ENCODE measurements at places on chromosomes 16 and 17.

GRCh38 chr17:50332196-50332595 lies 13.7 kb upstream of the XYLT2 start:
- DNase-seq = no peak

DNA sequence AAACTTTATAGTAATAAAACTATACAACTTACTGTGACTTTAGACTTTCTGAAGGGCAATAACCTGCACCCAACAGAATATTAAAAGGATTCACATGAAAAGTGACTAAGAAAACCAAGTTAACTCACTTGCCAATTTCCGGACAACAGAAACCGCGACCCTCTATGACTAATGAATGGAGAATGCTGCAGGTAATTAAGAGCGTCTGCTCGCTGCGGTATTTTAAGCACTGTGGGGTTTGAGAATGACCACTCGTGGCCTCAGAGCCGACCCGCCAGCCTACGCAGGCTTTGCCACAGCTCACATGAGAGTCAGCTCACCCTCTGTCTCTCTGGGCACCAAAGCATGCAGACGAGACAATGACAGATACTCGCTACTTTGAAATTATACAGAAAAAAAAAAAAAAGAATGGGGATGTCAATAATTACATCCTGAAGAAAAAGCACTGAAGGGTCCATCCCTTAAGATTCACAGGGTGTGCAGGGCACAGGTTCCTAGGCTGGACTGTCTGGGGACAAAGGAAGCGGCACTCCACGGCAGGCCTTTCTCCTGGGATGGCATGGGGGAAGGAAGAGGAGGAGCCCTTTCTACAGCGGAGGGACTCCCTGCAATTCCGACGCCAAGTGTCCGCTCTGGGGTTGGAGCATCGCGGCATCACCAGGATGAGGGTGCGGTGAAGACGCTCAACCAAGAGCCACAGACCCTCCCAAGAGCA lies 35.0 kb downstream of the ZCCHC14 start:
- DNase-seq = no peak

DNA sequence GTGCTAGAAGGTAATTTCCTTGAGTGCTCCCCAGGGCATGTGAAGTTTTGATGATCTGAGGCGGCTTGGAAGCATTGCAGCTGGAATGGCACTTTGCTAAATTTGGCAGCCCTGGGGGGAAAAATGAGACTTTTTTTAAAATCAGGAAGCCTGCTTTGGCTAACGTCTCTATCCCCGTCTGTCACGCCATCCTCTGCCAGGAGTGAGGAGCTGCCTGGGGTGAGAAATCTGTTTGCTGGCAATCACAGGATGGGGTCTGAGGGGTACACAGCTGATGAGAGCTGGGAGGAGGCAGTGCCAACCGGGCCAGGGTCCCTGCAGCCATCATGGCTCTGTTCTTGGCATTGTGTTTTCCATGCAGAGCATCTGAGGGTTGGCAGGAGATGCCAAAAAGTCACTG lies 2.0 kb downstream of the ABCC12 start:
- DNase-seq = no peak

GRCh38 chr17:52995881-52996280 lies 826.8 kb upstream of the KIF2B start:
- DNase-seq = no peak

DNA sequence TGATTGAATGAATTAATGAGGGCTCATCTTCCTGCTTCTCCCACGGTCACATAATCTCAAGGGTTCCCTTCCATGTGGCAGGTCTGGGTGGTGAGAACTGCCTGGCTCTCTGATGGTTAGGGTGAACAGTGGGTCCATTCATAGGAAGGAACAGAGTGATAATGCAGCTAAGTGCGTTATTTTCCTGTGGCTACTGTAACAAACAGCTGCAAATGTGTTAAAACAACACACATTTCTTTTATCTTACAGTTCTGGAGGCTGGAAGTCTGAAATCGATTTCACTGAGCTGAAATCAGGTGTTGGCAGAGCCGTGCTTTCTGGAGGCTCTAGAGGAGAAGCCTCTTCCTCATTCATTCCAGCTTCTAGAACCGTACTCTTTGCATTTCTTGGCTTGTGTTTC lies 95.3 kb downstream of the BMERB1 start:
- no peak for DNase-seq

- DNase-seq = no peak
Measured at GRCh38 chr16:80836202-80836601, 31.8 kb upstream of the CDYL2 start.

- DNase-seq = no peak
Measured at GRCh38 chr17:1871756-1872155, 42.0 kb downstream of the RPA1 start.

DNA sequence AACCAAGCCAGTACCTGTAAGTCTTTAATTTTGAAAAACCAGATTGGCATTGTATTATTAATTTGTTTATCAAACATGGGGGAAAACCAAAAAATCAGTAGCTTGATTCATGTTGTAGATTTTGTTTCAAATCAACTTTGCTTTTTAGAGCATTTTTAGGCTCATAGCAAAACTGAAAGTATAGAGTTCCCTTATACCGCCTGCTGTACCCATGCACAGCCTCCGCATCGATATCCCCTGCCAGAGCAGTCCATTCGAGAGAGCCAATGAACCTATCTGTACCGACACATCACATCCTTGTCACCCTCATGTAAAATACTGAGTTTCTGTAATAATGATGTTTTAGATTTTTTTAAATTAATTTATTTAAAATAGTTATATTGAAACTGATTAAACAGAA lies 16.2 kb upstream of the MRC2 start:
- no peak for DNase-seq

DNA sequence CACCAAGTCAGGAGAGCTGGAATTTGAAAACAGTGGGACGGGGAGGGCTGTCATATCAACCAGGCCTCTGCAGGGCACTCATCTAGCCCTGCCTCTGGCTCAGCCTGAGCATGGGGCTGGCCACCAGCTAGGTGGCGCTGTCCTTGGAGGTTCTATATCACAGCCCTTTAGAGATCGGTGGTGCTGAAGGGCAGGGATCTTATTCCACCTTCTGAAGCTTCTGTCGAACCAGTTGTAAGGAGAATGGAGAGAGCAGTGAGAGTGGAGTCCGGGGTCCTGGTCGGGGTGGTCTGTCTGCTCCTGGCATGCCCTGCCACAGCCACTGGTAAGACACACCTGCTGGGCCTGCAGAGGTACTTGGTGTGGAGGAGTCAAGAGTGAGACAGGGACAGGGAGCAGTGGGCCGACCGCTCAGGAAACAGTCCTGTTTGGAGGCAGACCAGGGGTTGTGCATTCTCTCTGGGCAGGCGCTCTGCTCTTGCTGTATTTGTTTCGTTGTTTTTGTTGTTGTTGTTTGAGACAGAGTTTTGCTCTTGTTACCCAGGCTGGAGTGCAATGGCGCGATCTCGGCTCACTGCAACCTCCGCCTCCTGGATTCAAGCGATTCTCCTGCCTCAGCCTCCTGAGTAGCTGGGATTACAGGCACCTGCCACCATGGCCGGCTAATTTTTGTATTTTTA lies at the start of gene CES3:
CES3 (plus strand) TSS at position 202 of the 680 bp plus-strand sequence; CDS start at position 244, 42 bp downstream.
- DNase-seq = peak; percentile 29

GRCh38 chr17:66570447-66571195 lies 264.3 kb upstream of the CACNG5 start:
- DNase-seq = no peak

DNA sequence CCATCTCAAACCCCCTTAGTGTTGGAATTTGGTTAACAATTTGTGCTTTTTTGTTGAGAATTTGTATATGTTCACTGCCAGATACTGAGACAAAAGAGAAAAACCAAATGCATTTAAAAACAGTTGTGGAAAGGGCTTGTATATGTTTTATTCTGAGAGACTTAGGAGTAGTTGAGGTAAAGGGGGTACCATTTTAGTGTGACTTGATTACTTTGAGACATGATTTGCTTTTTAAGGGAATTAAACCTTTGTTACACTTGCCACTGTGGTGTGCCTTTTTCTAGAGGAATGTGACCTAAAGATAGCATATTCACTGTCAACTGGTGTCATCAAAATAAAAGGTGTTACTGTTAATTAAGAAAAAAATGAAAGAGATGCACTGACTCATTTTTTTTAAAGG lies 4.5 kb downstream of the IGF2BP1 start:
- DNase-seq = no peak

GRCh38 chr17:17463821-17464220 lies 13.0 kb upstream of the MED9 start:
- no peak for DNase-seq

DNA sequence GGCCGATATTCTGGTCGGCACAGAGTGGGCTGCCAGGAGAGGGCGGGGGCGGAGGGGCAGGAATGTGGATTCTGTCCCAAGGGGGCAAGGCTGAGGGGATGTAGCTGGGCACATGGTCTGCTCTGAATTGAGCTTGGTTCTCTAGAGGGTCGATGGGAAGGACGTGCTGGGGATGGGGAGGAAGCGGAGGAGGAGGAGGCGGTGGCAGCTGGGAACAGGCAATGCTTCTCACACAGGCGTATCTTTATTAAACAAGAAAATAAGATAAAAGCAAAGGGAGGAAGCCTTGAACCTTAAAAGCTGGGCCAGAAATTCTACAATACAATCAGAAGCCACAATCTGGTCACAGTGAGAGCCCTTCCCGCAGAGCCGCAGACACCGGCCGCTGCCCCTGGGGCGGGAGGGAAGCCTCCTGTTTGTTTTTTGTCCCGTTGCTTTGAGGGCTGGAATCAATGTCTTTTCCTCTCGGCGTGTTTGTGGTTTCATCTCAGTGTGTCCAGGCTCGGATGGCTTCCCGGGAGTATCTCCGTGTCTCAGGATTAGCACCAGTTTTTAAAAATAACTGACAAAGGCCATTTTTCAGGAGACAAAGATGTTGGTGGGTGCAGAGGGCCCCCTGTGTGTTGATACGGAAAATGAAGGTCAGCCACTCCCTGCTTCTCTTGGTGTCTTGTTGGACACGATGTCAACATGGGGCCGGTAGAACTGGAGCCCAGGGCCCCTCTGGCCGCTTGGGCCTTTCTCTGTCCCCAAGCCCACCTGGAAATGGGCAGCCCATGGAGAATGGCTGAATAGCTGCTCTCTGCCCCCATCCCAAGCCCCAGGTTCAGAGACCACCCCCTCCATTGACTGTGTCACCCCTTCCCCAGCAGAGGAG lies 12.3 kb upstream of the SLC7A5 start:
- no peak for DNase-seq

- no peak for DNase-seq
Measured at GRCh38 chr17:12429116-12429515, 236.6 kb upstream of the MYOCD start.

GRCh38 chr16:73006026-73006425 lies 41.9 kb downstream of the ZFHX3 start:
- DNase-seq = no peak

GRCh38 chr17:73297934-73298861 lies 13.6 kb downstream of the CDC42EP4 start:
- DNase-seq = no peak

DNA sequence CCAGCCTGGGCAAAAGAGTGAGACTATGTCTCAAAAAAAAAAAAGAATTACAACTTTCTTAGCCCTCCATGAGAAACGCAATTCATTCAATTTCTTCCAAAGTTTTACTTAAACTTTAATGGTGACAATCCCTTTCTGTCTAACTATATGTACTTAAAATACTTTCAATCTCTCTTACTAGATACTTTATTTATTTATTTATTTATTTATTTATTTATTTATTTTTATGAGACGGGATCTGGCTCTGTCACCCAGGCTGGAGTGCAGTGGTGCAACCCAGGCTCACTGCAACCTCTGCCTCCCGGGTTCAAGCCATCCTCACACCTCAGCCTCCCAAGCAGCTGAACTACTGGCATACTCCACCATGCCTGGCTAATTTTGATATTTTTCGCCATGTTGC lies 108.1 kb downstream of the SPAG9 start:
- no peak for DNase-seq

GRCh38 chr16:56931271-56931891 lies 561 bp upstream of the HERPUD1 start:
- no peak for DNase-seq

DNA sequence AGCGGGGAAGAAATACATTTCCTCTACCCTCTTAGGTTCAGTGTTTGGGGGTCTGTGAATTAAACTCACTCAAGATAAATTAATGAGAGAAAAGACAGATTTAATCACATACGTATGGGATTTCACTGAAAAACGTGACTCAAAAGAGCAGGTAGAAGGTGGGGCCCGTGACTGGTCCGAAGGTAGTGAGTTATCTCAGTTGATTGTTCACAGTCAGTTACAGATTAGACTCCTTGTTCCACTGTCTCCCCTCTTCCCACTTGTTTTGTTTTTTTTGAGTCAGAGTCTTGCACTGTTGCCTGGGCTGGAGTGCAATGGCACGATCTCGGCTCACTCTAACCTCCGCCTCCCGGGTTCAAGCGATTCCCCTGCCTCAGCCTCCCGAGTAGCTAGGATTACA lies 301.2 kb downstream of the SEC14L1 start:
- no peak for DNase-seq

DNA sequence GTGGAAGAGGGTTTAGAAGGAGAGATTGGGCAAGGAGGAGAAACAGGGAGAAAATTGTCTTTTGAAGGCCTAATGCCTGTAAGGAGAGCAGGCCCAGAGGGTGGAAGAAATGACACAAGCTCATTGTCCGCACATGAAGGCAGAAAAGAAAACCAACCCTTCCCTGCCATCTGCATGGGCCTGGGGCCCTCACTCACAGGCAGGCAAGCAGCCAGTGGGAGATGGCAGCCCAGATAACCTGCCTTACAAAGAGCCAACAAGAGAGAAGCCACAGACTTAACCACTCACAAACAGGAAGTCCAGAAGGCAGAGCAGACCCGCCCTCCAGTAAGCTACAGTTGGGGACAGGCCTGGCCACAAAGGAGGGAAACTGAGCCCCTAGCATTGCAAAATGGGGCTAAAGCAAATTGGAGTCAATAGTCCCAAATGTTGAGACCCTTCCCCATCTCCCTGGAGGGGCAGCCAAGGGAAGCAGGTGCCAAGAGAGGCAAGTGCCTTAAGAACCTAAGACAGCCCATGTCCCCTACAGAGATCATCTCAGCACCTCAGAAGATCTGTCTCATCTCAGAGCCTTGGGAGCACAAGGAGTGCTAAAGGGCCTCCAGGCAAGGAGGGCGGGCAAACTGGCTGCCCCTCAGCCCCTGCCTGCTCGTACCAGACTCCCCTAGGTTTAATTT lies 7.3 kb upstream of the TSPOAP1 start:
- DNase-seq = peak; percentile 67

DNA sequence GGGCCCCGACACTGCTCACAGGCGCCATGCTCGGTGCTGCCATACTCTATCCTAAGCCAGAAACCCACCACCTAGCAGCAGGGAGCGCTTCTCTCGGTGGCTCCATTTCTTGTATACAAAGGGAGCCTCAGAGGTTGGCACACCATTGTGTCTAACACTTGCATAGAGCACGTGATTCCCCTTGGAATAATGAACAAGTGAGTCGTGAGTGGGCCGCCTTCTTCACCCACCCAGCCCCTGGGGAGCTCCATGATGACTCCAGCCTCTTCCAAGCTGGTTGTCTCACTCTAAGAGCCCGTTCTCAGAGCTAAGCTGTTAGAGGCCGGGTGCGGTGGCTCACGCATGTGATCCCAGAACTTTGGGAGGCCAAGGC lies 82.3 kb upstream of the ZNF469 start:
- no peak for DNase-seq

GRCh38 chr17:45405250-45406086 lies 27.2 kb downstream of the ARHGAP27 start:
- no peak for DNase-seq

All from activated T-helper 1 cell treated with Interleukin-2 at 50 U/mL for 16 hours (primary cell).